ENCODE measurements at places on chromosomes 11 and 22.

DNA sequence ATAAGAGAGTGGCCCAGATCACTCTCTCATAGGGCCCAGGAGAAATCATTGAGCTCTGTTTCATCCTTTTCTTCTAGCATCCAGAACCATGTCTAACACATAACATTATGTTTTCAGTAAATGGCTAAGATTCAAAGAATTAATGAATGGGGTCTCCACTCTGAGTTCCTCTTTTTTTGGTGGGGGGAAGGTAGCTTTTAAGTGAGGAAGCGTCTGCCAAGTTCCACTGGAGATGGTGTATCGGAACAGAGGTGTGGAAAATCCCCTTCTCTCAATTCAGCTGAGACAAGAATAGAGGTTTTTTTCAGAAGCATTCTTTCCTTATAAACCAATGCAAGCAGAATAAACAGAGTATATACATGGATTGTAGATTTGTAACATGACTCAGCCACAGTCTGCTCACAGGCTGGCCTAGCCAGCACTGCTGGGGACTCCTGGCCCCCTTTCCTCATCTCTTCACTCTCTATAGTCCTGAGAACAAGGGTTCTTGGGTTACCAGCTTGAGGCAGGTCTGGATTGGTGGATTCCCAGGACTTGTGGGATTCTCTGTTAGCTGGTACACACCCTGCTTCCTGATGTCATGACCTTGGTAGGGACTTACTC is 97.2 kb downstream of the TRAF6 start:
- no peak for DNase-seq

DNA sequence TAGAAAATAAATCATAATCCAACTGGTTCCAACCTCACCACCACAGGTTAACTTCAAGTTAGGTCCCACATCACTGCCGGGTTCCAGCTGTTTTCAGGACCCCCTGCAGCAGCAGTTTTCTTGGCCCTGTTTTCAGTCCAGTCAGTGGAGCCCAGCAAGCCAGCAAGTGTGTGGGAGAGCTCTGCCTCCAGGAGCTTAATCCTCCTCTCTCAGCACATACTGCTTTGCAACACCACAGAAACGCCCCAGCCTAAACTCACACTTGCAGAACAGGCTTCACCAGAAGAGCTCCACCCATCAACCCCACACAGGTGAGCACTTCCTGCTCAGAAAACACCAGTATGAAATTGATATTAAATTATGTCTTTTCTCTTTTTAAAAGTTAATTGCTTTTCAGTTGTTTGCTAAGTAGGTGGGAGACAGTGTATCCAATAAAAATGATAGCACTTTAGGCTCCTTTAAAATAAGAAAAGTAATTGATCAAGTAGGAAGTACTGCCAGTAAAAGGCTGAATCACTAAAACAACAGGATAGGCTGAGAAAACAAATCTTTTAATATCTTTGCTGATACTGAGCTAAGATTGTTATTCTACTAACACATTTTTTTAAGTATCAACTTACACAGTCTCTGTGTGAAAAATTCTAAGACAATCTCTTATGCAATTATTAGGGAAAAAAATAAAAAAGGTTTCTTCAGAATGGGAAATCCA is 81.5 kb upstream of the TP53AIP1 start:
- DNase-seq = no peak

GRCh38 chr22:48749555-48750227 is 1078.0 kb downstream of the BRD1 start:
- DNase-seq = no peak

- no peak for DNase-seq
Measured at GRCh38 chr11:114236829-114237228, 59.4 kb upstream of the NNMT start.

DNA sequence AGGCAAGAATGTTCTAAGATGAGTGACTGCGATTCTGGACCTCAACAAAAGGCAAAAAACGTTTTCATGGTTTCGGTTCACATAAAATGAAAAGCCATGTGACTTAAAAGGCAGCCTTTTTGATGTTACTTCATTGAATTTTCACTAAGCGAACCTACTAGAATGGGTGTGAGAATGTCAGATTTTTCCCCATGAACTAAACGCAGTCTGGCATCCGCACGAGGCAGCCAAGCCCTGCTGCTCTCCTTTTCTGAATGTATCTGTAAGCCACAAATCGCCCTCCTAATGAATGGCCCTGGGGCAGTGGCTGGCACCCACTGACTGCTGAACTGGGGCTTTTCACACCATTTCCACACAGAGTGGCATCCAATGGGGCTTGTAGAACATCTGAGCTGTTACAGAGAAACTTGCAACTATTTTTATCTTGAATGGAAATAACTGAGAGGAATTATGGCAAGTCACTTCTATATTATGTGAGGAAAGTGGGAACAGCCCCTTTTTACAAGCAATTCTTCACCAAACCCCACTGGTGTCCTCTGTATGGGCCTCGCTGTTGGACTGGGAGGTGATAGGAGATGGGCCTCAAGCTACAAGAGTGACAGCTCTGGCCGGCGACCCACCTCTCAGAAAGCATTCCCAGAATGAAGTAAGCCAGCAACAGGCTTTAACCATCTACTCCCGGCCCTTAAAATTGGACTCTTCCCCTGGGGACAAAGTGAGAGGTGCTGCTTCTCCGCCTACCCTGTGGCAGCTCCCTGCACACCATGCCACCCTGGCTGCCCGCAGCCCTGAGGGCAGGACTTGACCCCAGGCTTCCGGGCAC is 29.4 kb downstream of the PPP2R1B start:
- DNase-seq = no peak

All from NCI-H1092 treated with DMSO at 0.1 percent for 48 hours (cell line).